Stimulated activated CD8-positive, alpha-beta memory T cell treated with anti-CD3 and anti-CD28 coated beads, Interleukin-12 subunit alpha, Interleukin-12 subunit beta, amount 100 ng/mL, for 1 hour (primary cell): ENCODE measurements at places on chromosomes 1 and 21.

GRCh38 chr1:23354245-23354644 is 10.2 kb upstream of the HNRNPR start:
- DNase-seq, result no peak

DNA sequence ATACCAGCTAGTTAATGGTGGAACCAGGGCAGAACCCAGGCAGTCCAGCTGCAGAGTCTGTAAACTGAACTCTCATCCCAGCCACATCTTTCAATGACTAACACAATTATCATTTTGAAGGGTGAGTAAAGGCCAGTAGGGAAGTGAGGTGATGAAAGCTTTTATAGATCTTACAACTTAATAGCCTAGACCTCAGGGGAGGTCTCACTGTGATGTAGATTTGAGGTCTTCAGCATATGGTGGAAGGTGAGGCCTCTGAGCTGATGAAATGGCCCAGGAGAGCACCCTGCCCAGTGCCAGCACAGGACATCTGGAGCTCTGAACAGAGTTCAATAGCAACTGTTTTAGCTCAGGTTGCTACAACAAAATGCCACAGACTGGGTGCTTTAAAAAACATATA is 44.8 kb upstream of the POU2F1 start:
- DNase-seq, result no peak

DNA sequence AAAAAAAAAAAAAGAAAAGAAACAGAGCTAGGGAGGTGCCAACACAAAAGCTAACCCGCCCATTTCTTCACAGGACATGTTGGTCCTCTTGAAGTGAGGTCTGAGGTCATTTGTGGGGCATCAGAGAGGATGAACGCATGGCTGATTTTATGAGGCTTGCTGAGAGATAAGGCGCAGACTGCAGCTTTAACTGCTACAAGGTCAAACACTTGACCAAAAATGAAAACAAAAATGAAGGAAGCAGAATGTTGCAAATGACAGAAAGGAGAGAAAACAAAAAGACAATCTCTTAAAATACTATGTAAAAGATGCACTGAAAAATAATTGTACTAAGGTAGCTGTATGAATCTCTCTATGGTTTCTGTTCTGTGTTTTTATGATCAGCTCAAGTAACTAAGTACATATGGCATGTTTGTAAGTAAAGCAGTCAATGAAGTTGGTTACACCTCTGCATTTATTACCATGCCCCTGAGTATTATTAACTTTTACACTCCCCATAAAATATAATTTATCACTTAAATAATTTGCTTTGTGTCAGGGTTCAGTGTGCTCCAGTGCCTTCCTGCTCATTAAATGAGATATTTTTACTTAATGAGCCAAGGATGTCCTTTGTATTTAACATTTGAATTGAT is 249.1 kb upstream of the NR5A2 start:
- no peak for DNase-seq

GRCh38 chr1:50027794-50028193 is 4.0 kb upstream of the AGBL4 start:
- no peak for DNase-seq

DNA sequence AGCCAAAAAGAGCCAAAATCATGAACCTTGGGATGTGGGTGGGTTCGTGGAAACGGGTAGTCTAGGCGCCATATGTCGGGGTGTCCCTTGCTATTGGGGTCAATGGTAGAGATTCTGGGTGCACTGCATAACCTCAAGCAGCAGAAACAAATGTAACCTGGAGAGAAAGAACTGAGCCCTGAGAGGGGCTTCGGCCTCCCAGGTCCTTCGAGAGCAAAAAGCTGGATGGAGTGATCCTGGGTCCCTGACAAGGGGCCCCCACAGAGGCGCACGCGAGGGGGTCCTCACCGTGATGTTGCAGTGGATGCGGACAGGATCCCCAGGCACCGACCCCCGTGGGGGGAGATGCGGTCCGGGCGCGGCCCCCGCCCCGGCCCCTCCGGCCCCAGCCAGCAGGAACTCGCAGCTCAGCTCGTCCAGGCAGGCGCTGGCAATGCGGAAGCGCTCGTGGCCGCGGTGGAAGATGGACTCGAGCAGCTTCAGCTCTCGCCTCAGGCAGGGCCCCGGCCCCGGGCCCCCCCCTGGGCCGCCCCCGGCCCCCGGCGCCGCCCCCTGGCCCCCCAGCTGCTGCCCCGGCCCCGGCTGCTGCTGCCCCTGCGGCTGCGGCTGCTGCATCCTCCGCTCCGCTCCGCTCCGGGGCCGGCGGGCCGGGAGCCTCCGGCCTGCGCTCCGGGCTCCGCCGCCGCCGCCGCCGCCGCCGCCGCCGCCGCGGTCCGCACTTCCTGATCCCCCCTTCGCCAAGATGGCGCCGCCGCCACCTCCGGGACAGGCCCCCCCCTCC is at the start of gene UBE2Q1:
Gene UBE2Q1 (minus strand): TSS at position 724 of the 781 bp plus-strand sequence. CDS start 109 bp downstream, at position 615.
- peak; percentile 15 for DNase-seq

- no peak for DNase-seq
Measured at GRCh38 chr1:111213412-111213811, 13.0 kb upstream of the DENND2D start.

- DNase-seq, result no peak
Measured at GRCh38 chr1:42170779-42171621, 6.5 kb upstream of the GUCA2A start.

DNA sequence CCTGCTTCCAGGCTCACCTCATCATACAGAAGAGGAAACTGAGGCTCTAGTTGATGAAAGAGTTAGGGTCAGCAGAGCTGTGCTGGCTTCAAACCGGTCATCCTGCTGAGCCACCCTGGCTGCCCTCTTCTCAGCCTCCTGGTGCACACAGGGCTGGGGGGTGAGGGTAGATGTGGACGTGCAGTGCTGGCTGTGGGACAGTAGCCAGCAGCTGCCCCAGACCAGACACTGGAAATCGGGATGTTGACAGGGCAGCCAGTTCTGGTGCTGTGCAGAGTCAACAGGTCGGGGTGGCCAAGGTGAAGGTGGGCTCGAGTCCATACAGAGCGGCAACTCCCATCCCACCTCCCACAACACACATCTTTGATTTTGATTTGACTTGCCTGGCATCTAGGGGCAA is 1.5 kb upstream of the CLCNKA start:
- DNase-seq, result no peak

DNA sequence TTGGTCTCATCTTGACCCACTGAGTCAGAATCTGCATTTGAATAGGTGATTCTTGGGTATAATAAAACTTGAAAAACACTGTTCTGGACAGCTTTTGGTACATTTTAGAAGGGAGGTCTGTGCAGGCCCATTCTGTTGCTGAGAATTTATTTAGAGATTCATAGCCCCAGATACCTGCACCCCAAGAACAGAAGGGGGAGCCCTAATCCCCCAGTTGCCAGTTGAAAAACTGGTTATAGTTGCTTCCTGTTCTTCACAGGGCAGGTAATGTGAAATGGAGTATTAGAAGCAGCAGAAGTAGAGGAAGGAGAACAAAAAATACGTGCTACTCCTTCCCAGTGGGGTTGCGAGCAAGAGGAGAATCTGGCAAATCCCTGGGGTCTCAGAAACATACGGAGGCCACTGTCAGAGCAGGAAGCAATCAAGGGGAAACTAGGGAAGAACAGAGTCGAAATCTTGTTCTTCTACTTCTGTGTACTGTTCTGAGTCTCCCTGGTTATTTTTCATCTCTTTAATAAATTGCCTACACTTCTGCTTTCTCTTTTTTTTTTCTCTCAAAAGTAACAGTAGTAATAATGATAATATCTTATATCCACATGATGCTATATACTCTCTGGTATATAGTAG is 4.6 kb upstream of the CLCA2 start:
- DNase-seq, result no peak
